ENCODE measurements at places on chromosomes 3 and 15.
A peak's percentile ranks its signal among the peaks of the same experiment; 100 is the strongest.

DNA sequence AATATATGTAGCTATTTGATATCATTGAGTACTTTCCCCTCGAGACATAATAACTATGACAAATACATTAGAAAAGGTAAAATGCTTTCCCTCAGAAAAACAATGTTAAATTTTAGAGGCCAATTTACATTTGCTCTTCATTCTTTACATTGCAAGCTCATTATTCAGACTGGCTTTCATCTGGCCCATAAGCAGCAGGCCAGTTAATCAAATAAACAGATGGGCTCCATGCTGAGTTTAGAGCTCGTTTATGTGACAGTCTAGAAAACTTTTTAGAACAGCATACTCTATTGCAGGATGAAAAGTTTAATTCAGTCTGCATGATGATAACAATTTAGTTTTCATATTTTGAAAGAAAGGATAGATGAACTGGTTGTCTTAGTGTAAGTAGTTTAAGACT, 150.6 kb downstream of the DUT start:
- no peak for DNase-seq

DNA sequence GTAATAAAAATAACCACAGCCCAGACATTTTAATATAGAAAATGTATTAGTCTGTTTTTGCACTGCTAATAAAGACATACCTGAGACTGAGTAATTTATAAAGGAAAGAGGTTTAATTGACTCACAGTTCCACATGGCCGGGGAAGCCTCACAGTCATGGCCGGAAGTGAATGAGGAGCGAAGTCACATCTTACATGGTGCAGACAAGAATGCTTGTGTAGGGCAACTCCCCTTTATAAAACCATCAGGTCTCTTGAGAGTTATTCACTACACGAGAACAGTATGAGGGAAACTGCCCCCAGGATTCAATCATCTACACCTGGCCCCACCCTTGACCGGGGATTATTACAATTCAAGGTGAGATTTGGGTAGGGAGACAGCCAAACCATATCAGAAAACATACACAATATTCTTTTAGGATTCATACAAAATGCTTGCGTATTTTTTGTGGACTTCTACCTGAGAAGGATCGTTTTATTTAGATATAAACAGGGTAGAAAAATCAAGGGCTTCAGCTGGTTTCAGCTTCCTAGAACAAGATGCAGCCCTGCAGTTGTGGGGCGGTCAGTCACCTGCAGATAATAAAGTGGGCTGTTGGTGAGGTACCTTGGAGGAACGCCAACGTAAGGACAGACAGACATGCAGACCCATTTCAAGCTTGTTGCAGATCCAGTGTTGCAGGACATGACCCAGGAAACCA, 101.9 kb downstream of the TNIK start:
- peak; percentile 71 for DNase-seq

GRCh38 chr15:93089727-93090305, 805 bp upstream of the RGMA start:
- no peak for DNase-seq

DNA sequence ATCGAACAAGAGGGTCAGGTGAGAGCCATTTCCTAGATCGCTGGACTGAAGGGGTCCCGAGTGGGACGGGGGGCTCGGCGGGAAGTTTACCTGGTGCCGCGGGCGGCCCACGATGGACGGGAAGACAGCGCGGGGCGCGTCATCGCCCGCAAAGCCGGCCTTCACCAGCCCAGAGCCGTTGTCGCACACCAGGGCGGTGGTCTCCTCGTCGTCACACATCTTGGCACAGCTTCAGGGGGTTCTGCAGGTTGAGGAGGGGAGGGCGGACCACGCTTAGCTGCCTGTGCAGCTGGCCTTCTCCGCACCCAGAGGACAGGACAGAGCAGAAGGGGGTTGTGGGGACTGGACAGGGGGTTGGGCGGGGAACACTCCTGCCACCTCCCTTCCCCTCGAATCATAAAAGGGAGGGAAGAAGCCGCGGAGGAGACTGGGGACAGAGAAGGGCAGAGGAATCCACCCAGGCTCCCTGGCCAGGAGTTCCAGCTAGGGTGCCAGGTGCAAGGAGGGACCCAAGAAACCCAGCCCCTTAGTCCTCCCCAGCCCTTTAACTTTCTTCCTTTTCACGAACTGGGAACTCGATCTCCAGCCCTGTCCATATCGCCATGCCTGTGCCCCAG, 651 bp downstream of the ACTC1 start:
- DNase-seq = no peak

DNA sequence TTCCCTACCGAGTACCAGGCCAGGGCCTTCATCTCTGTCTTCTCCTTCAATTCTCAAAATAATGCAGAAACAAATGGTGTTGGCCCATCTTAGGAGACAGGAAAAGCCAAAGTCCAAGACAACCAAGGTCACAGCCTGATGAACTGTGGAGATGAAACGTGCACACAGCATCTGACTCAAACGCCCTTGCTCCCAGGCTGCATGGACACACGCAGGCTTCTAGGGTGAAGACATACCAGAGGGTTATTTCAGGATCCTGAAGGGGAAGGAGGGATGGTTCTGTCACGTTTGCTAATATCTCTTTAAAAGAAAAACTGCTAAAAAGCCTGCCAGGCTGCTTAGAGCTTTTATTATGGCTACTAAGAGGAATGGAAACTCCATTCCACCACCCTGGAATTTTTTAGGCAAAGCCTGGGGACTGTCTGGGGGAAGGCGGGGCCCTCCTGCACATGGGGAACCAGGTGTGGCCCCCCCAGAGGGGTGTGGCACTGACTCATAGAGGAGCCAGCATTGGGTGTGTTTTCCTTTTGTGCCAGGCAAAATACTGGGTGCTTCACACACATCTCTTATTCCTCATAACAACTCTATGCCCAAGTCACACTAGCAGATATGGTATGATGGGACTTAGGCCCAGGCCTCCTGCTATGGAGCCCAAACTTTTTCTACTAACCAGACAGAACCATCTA, 62.9 kb downstream of the UMPS start:
- no peak for DNase-seq

GRCh38 chr15:90040618-90041017, 39.5 kb downstream of the ZNF710 start:
- no peak for DNase-seq

DNA sequence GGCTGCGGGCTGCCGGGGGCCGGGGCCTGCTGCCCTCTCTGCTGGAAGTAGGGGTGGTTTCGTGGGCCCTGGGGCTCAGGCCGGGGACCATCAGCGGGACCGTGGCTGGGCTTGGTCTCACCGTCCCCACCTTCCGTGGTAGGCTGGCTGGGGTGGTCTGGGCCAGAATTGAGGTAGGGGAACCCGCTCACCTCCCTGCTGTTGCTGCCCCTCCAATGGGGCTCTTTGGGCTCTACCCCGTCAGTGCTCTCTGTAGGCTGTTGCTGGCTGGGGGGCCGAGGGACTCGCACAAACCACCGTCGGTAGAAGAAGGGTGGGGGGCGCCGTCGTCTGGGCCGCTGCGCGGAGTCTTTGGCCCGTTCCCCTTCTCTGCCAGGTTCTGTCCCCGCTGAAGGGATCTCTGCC, 23.4 kb downstream of the RGMA start:
- no peak for DNase-seq

GRCh38 chr3:5245927-5246326, 58.4 kb downstream of the EDEM1 start:
- DNase-seq = no peak

Measured in dermis blood vessel endothelial cell (primary cell).